ENCODE measurements at places on chromosomes 3 and 15.

GRCh38 chr3:31275038-31275572 lies 257.6 kb upstream of the STT3B start:
- no peak for DNase-seq

DNA sequence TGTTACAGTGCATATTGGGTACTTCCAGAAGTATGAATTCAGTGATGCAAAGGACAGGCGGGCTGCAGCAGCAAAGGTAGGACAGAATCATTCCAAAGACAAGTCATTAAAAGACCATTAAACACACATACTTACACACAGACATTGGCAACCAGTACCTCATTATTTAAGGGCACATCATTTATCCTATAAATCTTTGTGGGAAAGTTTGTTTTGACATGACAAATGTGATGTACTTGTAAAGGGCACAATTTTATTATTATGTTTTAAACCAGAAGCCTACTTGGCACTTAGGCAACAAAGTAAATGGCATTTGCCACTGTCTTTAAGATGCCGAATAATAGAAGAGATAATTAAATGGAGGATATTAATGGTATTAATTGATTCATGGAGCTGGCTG lies 22.7 kb downstream of the ARIH1 start:
- DNase-seq: no peak

GRCh38 chr3:139095803-139096466 lies 51.2 kb upstream of the PRR23C start:
- DNase-seq: no peak

DNA sequence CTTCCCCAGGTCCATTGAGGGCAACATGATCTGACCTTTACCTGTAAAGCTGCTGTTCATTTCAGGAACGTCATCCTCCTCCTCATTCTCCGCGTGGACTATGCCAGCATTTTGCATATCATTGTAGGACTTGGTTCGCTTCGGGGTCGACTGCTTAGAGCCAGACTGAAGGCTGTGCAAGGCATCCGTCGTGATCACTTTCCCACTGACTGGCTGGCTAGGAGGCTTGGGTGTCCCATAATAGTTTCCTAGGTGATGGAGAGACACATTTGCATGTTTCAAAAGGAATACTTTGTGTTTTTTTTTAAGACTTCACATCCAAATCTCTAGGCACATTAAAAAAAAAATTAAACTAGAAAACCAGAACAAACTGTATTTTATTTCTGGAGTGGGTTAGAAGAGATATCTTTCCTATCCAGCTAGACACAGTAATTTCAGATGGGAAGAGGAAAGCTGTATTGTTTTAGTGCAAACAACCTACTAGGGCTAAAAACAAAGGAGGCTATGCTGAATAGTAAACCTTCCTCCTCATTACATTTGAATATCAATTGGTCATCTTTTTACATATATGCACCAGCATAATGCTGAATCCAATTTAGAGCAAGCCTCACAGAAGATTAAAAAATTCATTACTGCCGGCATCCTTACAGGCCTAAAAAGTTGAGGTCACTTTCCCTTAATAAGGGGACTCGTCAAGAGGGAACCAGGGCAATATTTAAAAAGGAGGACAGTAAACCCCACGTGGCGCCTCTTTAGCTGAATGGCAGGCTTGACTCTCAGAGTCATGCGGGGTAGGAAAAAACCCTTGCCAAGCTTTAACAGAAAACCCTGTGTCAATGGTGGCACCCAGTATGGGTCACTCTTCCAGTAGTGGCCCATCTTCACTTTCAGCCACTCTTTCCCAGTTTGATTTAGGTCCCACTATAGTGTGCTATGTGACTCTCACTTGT lies 559.9 kb downstream of the MAGI1 start:
- no peak for DNase-seq

- no peak for DNase-seq
Measured at GRCh38 chr3:115623044-115623868, at the start of gene GAP43. TSS of gene GAP43 (plus strand) at chr3:115623510. CDS start at chr3:115623690, 180 bp downstream.

- DNase-seq: no peak
Measured at GRCh38 chr3:23800731-23801130, 5.0 kb upstream of the UBE2E1 start.

- DNase-seq: no peak
Measured at GRCh38 chr15:95304151-95304946, 1026.2 kb upstream of the NR2F2 start.

GRCh38 chr3:76500746-76501275 lies 539.1 kb upstream of the ROBO2 start:
- no peak for DNase-seq

- DNase-seq: no peak
Measured at GRCh38 chr3:112643621-112644240, 2.8 kb upstream of the CCDC80 start.

DNA sequence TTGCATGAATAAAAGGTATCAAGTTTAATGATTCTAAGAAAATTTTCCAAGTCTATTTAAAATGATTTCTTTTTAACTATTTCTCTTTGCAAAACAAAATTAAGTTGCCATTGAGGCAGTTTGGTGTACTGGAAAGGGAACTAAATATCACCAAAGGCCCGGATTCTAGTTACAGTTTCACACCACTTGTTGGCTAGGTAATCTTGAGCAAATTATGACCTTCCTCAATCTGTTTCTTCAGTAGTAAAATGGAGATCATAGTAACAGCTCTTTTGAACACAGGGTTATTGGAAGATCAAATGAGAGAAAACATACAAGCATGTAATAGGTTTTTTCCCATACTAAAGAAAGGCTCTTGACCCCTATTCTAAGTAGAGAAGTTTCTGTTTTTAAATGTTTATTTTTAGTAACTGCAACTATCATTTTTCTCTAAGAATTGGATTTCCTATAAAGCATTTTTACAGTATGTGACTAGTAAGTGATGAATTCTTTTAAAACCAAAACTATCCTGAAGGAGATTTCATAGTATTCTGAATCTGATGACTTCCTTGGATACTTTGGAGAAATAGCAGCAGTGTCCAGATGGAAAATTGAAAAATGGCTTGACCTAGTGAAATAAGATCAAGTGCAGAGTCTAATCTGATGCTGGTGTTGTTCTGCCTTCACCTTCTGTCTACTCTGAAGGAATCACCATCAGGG lies 15.7 kb downstream of the SCAANT1 start:
- DNase-seq: no peak

DNA sequence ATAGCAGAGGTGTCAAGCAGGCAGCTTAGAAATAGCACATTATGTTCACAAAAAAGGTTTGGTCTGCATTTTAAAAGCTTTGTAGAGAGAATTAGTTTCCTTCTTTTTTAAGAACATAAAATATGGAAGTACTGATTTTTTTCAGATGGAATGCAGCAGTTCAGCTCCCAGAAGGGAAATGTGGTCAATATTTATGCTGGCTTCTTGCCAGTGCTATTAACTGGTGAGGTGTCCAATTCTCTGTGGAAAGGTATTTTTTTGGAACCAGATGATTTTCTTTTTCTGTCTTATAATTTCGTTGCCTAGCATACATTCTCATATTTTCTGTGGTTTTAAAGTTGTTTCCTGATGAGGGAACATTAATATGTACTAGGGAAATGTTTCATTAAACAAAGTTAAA lies 211.4 kb upstream of the ZNF385D start:
- DNase-seq: no peak

GRCh38 chr15:83762367-83762766 lies 108.4 kb downstream of the ADAMTSL3 start:
- no peak for DNase-seq

DNA sequence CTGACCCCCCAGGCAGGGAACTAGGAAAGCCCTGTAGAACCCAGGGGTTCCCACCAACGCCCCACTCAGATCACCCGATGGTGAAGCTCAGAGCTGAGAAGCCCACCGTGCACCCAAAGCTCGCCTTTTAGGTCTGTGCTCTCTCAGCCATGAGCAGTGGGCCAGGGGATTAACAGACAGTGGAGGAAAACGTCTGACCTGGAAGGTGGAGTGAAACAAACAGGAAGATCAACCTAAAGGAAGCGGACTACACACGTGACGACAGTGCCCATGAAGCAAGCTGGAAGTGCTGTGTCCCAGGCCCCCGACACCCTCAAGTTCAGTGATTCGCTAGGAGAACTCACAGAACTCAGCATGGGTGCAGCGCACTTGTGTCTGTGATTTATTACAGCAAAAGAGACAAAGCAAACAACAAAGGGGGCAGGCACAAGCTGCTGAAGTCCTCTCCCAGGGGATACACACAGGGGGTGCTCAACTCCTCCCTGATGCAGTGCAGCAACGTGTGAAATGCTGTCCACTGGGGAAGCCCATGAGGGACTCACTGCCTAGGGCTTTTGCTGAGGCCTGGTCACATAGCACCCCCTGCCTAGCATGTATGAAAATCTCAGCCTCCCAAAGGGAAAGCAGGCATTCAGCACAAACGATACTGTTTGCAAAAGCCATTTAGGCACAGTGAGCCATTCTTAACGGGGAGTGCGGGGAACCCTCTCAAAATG lies 43.5 kb downstream of the CFAP92 start:
- peak; percentile 71 for DNase-seq

Measured in RKO (cell line).